ENCODE measurements at places on chromosomes 6 and 20. TPM values are rescaled to one million over a fixed set of nuclear protein-coding genes. Genes with fewer than 3 reads are reported as not detected.

Gene TPBG
- total RNA-seq: 71.4 TPM

Gene FAM110A
- 3.9 TPM for total RNA-seq

Gene NOX3
- not detected for total RNA-seq

Gene SGK1
- total RNA-seq: 153 TPM

Gene DNAH8
- total RNA-seq: 0.44 TPM

Gene FKBP5
- total RNA-seq: 6.1 TPM

Gene RIN2
- total RNA-seq: 59.2 TPM

Gene TBXT
- total RNA-seq: not detected

Gene SRMS
- not detected for total RNA-seq

Gene PCK1
- not detected for total RNA-seq

Gene FUT9
- not detected for total RNA-seq

Gene VWA7
- total RNA-seq: 0.50 TPM

Gene KIAA1586
- 14.4 TPM for total RNA-seq

Gene NT5E
- total RNA-seq: 428 TPM

Gene PLEKHG1
- total RNA-seq: 6.3 TPM

Gene DPPA5
- not detected for total RNA-seq

Gene EYS
- 0.50 TPM for total RNA-seq

Gene PREX1
- 16.9 TPM for total RNA-seq

Gene GPX5
- total RNA-seq: not detected

Gene TFAP2A
- total RNA-seq: under 0.01 TPM

Gene SHLD1
- total RNA-seq: 0.50 TPM

Gene OR2J3
- not detected for total RNA-seq

Gene GABRR2
- total RNA-seq: 0.15 TPM

Gene RIPPLY2
- 0.29 TPM for total RNA-seq

Gene C6orf52
- 0.50 TPM for total RNA-seq

Gene FRS3
- total RNA-seq: 2.8 TPM

Gene HTR1B
- total RNA-seq: 0.15 TPM

Gene KIF6
- 0.44 TPM for total RNA-seq

Gene HNF4A
- total RNA-seq: not detected

Gene THBD
- total RNA-seq: 27.3 TPM

Gene SERPINB1
- total RNA-seq: 30.8 TPM

Gene FOXC1
- 7.6 TPM for total RNA-seq

Gene LINC00237
- not detected for total RNA-seq

Gene GJA10
- not detected for total RNA-seq

Gene SPATS1
- not detected for total RNA-seq

Gene LGSN
- total RNA-seq: not detected

Gene OR2H2
- total RNA-seq: not detected

Gene GPRC6A
- not detected for total RNA-seq

Gene XRN2
- 86.3 TPM for total RNA-seq

Gene ELOVL4
- total RNA-seq: 8.7 TPM

Gene BPIFA1
- not detected for total RNA-seq

Gene FOXF2
- total RNA-seq: 55.7 TPM

Gene RUNX2
- total RNA-seq: 4.5 TPM

Gene BHLHE23
- total RNA-seq: not detected

Gene SLC22A1
- 1.3 TPM for total RNA-seq

Gene EPB41L2
- 115 TPM for total RNA-seq

Gene DDO
- 0.66 TPM for total RNA-seq

Gene OOEP
- total RNA-seq: not detected

Gene EPB41L1
- total RNA-seq: 28.9 TPM

Gene RBL1
- total RNA-seq: 19.2 TPM

Gene VSTM2L
- total RNA-seq: 5.3 TPM
